Stimulated activated CD8-positive, alpha-beta memory T cell treated with anti-CD3 and anti-CD28 coated beads, Interleukin-2, amount 100 ng/mL, for 1 hour (primary cell): ENCODE measurements at places on chromosomes 2 and 18.

- no peak for DNase-seq
Observed at GRCh38 chr18:31268985-31269406, 49.0 kb upstream of the DSG1 start.

GRCh38 chr2:31138037-31138962 lies at the start of gene GALNT14:
Gene GALNT14, minus strand, starts transcription at chr2:31138440. Its CDS starts 354 bp downstream, at chr2:31138086.
- no peak for DNase-seq

DNA sequence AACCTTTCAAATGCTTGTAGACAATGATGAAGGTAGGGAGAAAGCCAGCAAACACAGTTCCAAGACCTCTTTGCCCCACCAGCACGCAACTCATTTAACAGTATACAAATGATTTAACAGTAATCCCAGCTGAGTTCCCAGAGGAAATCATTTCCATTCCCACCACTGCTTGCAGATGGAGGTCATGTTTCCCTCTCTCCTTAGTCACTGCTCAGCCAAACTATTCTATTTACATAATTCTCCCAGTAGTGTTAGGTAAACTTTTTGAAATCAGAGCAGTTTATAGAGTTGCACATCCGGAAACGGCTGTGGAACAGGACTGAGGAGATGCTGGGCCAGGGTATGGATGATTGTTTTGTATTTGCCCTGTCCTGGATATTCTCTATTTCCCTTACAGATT lies 328.5 kb downstream of the FIGN start:
- no peak for DNase-seq

DNA sequence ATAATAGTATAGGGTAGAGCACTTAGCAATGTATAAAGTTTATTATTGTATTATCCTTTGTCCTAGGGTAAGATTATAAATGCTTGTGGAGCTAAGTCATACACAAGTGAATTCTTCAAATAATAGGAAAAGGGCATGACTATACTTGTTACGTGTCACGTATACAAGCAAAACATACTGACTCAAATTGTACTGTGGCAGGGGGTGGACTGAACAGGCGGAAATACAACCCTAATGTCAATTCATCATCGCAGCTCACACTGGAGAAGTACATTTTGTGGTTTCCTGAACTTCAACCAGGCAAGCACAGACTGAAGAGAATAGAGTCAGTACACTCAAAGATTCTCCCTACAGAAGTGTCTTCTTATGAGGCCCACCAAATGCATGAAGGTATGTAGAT lies 201.0 kb downstream of the MBD2 start:
- DNase-seq = no peak

- no peak for DNase-seq
Observed at GRCh38 chr2:26461601-26462023, 16.3 kb downstream of the OTOF start.

- no peak for DNase-seq
Observed at GRCh38 chr2:72142570-72143440, 4.9 kb downstream of the CYP26B1 start.

DNA sequence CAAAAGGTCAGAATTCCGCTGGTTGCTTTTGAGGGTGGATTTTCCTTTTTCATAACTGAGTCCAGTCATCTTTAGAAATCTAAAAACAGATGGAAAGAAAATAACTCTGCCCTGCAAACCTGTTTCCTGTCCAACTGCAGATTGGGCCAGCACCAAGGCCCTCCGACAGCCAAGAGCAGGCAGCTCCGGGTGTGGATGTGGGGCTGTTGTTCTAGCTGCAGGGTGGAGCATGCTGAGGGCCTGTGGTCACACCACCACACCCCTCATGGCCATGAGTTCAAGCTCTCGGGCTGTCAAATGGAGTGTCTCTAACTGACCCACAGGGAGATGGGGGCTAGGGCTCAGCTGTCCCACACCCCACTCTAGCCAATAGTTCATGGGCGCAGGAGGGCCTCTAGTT lies 69.3 kb upstream of the BZW1 start:
- DNase-seq = no peak

- DNase-seq = no peak
Observed at GRCh38 chr2:54372361-54372760, 83.8 kb upstream of the SPTBN1 start.

GRCh38 chr2:45237850-45238542 lies 228.7 kb upstream of the SIX2 start:
- DNase-seq = no peak

- DNase-seq = no peak
Observed at GRCh38 chr2:224157655-224158054, 118.6 kb upstream of the SERPINE2 start.

DNA sequence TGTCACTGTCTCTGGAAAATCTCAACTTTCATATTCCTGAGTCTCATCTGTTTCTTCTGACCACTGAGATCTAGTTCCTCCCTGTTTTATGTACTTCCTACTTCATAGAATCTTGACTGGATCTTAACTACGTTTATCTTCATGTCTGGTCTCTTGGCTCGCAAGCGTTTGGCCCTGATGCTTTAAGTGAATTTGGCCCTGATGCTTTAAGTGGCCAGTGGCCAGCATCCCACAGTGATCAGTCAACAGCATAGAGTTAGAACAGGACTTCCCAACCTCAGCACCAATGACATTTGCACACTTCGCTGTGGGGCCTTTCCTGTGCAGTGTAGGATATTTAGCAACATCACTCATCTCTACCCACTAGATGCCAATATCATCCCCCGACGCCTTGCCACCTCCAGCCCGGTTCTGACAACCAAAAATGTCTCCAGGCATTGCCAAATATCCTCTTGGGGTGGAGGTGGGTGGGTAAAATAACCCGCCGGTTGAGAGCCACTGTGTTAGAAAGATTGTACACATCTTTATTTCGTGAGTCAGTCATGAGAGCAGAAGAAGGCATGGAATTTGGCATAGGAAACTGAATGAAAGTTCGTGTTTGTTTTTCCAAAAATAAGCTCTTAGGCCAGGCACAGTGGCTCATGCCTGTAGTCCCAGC lies 12.2 kb downstream of the TM4SF20 start:
- no peak for DNase-seq

DNA sequence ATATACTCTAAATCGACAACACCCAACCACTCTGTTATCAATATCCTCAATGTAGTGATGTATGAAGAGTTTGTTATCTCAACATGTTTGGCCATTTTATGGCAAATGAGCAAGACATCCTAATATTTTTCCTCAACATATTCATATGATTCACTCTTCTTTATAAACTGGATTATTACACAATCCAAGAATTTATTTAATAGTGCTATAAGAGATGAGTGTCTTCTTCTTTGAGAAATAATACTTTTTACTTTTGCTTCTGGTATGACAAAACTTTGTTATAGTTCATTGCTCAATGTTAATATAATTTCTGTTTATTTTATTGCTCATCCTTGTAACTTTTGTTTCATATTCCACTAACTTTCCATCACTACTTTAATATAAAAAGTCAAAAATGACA lies 44.3 kb downstream of the SCN9A start:
- no peak for DNase-seq

DNA sequence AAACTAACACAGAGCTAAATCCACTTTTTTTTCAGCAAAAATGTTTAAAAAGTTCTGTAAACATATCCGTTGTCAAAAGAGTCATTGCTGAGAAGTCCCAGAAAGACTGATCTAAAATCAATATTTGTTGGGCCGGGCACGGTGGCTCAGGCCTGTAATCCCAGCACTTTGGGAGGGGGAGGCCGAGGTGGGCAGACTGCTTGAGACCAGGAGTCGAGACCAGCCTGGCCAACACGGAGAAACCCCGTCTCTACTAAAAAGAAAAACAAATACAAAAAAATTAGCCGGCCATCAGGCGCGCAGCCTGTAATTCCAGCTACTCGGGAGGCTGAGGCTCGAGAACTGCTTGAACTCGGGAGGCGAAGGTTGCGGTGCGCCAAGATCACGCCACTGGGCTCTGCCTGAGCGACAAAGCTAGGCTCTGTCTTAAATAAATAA lies 1.4 kb downstream of the OLA1 start:
- no peak for DNase-seq

GRCh38 chr18:26422472-26423162 lies 125.7 kb downstream of the KCTD1 start:
- no peak for DNase-seq

DNA sequence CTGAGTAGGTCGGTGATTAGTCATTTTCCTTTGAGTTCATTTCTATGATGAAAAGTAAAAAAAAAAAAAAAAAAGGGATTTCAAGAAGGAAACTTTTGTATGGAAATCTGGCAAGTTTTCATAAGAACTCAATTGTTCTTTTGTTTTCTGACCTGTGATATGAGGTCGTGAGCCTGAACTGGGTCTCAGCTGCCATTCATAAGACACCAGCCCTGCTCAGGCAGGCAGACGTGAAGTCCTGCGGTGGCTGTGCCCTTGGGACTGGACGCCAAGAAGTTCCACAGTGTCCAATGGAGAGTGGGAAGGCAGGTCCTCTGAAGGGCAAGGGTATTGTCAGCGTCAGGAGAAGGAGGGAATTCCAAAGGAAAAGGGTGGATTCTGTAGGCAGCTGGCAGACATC lies 183.9 kb downstream of the NCK2 start:
- no peak for DNase-seq

GRCh38 chr2:75523313-75524275 lies 37.1 kb downstream of the EVA1A start:
- DNase-seq = no peak

- DNase-seq = no peak
Observed at GRCh38 chr18:35458677-35459441, 38.9 kb downstream of the INO80C start.

DNA sequence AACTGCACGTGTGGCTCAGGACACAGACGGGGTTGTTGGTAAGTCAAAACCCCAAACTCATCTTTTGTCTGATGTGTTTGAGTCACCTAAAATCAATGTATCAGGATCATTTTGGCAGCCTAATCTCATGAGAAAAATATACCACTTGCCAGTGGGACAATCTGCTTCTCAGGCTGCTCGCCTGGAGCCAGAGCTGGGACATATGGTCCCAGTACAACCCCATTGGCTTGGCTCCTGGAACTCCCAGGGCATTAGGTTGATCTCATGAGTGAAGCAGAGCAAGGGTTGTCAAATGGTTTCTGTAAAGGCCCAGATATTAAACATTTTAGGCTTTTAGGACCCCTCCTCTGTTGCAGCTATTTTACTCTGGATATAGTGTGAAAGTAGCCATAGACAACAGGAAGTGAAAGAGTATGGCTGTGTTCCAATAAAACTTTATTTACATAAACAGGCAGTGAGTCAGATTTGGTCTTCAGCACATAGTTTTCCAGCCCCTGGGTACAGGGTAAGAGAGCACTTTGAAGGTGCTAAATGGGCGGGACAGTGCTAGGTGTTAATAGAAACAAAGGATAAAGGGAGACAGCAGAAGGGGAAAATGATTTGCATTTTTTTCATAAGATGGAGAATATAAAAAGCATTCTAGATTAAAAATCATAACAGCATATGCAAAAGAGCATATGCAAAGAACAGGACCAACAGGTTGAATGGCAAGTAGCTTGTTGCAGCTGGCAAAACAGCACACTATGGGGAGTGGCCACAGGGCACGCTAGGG lies 290.8 kb downstream of the KCNS3 start:
- no peak for DNase-seq

DNA sequence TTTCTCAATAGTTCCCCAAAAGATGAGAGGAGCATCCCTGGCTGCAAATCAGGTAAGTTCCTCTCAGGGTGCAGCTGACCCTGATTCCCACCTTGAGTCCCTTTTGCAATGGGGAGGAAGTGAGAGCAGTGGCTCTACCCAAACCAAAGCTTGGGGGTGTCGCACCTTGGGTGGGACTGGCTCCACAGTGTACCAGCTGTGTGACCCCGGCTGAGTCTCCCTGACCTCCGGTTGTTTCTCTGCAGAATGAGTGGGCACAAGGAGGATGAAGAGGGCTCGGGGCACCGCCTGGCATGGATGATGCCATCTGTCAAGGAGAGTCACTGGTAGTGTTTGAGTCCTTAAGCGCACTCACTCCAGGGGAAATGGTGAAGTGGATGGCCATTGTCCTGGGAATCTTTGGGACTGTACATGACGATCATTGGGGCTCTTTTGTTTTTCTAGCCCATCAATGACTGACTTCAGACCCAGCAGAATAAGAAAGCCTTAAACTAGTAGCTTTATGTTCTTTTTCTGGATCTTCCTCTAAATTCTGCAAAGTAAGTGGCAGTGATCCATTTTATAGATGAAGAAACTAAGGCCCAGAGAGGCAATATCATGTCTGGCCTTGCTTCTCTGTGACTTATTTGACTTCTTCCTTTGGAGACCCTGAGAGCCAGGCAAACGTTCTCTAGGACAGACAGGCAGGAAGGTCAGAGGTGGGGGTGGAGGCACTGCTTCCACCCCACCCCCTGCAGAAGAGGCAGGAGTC lies 106.3 kb upstream of the ST3GAL5 start:
- no peak for DNase-seq

GRCh38 chr2:208595386-208596275 lies 189.0 kb downstream of the PTH2R start:
- no peak for DNase-seq

GRCh38 chr18:57043241-57043640 lies 103.6 kb upstream of the BOD1L2 start:
- DNase-seq = no peak
